Activated CD8-positive, alpha-beta T cell treated with anti-CD3 and anti-CD28 coated beads, Interleukin-2, amount 10 ng/mL, durations not matched to agents 7 days and 5 days (primary cell): ENCODE measurements at places on chromosomes 3 and 15. TPM values are rescaled to one million over a fixed set of nuclear protein-coding genes. Genes with fewer than 3 reads are reported as not detected.

ISLR gene
- total RNA-seq = not detected

DNA sequence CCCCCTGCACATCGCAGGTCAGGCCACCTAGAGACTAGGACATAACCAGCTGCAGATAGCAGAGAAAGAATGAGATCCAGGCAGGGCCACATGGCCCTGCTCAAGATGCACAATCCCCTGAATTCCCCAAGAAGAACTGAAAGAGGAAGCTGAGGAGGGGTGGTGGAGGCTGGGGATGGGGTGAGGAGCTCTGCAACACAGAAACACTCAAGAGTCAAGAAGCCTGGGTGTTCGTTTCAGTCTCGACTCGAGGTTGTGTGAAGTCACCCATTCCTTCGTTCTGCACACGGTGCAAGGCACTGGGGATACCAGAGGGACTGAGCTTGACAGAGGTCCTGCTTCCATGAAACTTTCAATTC, 62.0 kb downstream of the TLE3 start:
- no peak for DNase-seq

DNAJB11 gene
- 55.9 TPM for total RNA-seq

TNFSF10 gene
- 108 TPM for total RNA-seq

GRCh38 chr15:29820394-29821154, 1.7 kb downstream of the TJP1 start:
- DNase-seq = no peak

DNA sequence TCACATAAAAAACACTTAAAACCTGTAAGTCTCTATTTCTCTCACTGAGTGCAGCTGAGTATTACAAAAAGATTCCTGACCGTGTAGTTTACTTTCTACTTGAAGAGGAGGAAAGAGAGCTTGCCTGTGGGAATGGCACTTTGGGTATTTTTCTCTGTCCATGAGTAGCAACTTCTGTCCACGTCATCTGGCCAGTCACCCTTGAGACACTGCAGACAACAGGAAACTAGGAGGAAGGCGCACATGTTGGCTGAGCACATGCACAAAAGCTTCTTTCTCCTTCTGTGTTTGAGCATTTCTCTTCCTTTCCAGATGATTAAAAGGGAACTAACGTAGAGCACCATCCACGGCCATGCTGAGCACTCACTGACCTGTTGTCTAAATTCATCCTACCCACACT, 19.7 kb downstream of the STARD5 start:
- DNase-seq = no peak

ZDHHC23 gene
- total RNA-seq = 1.8 TPM

DNA sequence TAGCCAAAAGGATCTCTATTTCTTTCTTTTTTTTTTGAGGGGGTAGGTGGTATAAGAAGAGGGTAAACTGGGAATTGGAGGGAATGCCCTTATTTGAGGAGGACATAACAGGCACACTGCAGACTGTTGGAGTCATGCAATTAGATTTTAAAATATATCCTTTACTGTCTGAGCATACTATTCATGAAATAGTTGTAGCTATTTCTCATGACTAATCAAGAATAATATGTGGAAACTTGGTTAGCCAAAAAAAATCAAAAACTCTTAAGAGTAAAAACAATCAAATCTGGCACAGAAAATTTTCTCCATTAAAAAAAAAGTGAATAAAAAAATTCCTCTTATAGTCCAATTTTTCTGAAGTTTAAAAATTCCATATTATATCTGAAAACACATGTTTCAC, 174.9 kb downstream of the SCAPER start:
- DNase-seq = no peak

DNA sequence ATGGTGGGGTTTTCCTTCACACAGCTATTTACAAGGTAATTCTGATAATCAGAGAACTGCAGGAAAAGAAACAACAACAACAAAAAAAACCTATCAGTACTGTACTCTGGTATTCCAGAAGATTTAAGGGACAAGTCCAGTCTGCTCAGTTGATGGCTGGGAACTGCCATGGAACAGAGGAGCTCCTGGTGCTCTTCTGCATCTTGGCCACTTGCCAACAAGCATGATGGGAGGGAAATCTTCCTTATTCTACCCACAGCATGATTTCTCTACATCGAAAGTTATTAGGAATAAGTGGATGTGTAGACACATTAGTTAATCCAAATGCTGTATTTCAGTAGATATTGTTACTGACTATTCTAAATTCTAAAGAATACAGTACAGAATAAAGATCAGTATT, 51.7 kb downstream of the RASGRP1 start:
- no peak for DNase-seq

DNA sequence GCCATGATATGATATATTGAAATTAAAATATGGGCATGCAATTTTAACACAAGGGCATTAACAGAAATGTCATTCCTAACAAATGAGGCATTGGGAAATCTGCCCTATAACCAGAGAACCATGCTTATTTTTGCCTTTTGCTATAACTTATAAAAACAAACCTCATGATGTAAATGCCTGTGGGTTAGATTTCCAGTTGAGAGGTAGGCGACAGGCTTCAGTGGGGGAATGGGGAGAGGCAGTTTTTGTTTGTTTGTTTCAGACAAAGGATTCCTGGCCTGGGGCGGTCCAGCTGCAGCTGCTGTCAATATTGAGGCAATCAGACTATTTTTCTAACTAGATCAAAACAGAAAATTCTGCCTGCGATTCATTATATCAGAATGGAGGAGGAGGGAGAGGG, 490.4 kb upstream of the CFAP20DC start:
- DNase-seq = no peak

DNA sequence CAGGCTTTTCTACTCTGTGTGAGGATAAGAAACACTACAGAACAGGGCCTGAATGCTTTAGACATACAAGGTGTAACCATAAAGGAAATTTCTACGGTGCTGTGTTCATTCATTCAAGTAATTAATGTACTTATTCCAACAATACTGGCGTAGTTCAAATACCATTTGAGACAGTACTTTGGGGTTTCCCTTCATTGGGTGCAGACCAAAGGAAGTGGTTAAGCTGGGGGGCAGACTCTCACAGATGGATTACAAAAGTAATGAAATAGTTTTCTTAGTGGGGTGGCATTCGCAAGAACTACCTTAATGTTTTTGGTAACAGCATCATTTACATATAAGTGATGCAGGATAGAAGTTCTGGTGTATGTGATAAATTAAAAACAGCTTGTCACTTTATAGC, 65.9 kb downstream of the BTD start:
- DNase-seq = peak; percentile 77

GRCh38 chr3:33868309-33868708, 69.9 kb downstream of the PDCD6IP start:
- DNase-seq = no peak

LIPH gene
- not detected for total RNA-seq

LTF gene
- total RNA-seq = not detected

CATSPER2 gene
- total RNA-seq = 6.0 TPM

GRCh38 chr3:171412054-171412453, 48.2 kb downstream of the TNIK start:
- DNase-seq = no peak

NMNAT3 gene
- total RNA-seq = 0.55 TPM

DNA sequence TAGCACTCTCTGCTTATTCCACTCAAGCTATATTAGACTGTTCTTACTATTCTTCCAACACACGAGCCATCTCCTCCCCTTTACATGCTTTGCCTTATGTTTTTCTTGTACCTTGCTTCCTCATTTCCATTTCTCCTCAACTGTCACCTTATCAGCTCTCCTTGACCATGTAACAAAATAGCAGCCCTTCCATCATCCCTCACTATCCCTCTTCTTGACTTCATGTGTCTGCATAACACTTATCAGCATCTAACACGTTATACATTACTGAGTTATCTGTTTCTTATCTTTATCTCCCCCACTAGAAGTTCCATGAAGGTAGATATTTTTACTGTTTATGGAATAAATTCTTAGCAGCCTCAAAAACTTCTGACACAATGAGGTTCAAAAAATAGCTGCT, 45.3 kb downstream of the TRPM7 start:
- no peak for DNase-seq

GRCh38 chr15:69997161-69997485, 100.6 kb downstream of the TLE3 start:
- DNase-seq = no peak

DNA sequence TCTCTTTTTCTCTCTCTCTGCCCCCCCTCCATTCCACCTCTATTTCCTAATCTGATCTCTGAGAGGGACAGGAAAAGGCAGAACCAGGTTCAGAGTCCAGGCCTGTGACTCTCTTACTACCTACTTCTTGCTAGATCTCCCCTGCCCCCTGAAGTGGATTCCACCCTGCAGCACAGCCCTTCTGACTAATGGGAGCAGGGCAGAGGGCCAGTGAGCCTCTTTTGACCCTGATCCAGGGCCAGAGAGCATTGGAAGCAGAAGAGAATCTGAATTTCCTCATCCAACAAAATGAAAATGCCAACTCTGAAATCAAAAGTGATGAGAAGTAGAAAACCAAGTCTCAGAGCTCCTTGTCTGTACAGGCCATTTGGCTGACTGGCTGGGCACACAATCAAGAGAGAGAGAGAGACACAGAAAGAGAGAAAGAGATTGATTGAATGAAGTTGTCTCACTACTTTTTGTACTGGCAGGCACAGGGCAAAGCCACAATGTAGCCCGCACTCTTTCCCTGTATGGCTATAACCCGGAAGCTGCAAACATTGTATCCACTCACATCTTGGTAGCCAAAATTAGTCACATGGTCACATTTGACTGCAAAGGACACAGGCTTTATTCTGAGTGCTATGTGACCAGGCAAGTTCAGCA, 31.6 kb upstream of the GLCE start:
- no peak for DNase-seq

DNA sequence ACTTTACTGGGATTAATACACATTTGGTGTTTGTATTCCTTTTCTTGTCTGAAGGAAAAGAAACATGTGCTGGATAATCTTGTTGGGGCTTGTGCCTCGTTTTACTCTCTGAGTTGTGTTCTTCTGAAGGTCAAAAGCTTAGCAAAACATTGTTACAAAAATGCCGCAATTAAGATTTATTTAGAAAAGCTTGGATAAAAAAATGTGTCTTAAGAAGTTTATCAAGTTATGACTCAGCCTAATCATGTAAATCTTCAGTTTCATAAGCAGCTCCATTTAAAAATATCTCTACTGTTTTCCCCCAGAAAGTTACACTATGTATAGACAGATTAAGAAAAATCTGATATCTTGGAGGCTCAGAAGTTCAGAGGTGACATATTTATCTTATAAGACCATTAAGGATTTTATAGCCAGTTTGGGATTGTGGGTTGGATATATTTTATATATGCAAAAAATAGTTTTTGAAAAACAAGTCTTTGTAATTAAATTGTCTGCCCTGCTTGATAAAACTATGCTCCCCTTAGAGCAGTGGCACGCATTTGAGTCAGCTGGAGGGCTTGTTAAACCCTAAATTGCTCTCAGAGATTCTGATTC, 56.5 kb downstream of the CLDN11 start:
- no peak for DNase-seq

DNA sequence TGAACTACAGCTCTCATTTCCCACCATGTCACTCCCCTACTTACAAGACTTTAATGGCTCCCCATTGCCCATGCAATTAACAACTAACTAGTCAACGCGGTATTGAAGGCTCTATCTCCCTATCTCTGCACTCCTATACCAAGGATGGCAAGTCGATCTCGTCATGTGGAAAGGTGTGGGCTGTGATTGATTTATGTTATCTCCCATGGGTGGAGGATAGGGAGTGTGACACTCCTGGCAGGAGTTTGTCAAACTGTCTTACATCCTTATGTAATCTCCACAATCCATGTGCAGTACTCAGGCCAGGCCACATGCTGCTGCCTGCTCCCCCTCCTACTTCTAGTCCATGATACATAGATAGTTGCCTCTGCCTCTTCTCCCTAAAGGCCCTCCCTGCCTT, 3.2 kb upstream of the RORA start:
- DNase-seq = no peak

- no peak for DNase-seq
Measured at GRCh38 chr15:45384700-45385099, 6.4 kb upstream of the GATM start.

DNA sequence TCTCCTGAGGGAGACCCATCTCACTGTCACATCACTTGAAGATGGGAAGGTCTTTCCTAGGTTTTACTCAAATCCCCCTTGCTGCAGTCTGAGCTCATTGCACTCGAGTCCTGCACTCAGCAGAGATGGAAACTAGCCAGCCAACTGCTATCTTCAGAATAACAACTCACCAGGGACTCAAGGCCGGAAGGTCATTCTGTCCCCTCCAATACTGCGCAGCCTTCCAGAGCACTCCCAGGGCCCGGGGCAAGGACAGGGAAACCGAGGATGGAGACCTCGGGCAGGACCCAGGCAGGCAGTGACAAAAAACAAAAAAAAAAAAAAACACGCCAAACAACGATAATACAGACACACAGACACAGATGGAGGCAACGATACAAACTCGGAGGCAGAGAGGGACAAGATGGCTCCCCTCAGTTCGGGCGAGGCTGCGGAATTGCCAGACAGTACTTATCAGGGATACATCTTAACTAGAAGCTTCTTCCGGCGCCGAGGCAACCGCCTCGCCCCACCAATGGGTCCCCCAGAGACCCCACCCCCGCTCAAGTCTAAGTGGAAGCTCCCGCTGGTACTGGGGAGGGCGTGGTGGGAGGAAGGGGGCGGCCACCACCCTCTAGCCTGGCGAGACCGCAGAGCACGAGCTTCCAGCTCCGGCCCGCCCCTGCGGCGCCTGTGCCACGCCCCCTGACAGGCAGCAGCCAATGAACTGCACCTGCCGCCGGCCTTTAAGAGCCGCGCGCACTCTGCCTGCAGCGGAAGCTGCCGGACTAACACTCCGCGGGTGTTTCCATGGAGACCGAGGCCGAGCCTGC, 7.0 kb upstream of the MAP1A start:
- DNase-seq = peak; percentile 99

- DNase-seq = no peak
Measured at GRCh38 chr15:48643776-48644466, 1.6 kb downstream of the FBN1 start.

DNA sequence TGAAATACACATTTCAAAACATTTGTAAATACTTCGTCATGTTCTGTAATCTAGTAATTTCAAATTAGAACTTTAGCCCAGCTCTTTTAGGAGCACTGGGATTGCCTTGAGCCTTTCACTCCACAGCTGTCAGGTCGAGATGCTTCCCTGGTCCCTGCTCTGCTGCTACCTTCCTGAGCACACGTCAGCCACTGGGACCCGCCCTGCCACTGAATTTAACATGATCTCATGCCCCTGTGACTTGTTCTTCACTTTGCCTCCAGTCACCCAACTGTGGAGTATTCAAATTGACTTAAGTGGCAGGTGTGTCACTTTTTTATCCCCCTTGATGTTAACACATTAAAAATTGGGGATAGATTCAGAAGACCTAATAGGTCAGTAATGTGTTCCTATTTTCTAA, 3.3 kb downstream of the ARRDC4 start:
- DNase-seq = no peak

DNA sequence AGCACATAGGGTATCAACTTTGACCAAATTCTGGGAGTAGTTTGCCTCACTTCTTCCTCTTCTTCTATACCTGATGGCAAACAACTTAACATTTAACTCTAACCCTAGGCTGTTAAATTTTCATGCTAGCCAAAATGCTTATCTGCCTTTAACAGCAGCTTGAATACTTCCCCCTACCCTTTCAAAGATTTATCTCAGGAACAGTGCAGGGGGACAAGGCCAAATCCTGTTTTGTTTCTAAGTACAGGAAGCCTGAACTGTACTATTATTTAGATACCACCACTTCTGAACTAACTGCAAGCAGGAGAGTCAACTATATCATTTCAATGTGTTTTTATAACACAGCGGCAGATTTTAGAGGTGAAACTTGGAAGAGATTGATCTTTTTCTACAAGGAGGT, 104.0 kb upstream of the CNTN6 start:
- DNase-seq = no peak

SPRED1 gene
- 0.79 TPM for total RNA-seq

MELTF gene
- total RNA-seq = 8.2 TPM
